Choroid plexus epithelial cell (primary cell): ENCODE measurements at places on chromosomes 3 and 15.

- no peak for DNase-seq
Observed at GRCh38 chr15:84835661-84836337, 18.6 kb downstream of the ALPK3 start.

- DNase-seq, result no peak
Observed at GRCh38 chr3:13018561-13019242, 54.5 kb downstream of the IQSEC1 start.

- no peak for DNase-seq
Observed at GRCh38 chr15:94631608-94632007, 400.2 kb downstream of the MCTP2 start.

- DNase-seq, result peak; percentile 55
Observed at GRCh38 chr15:67824976-67825880, at the start of gene SKOR1. Gene SKOR1 (plus strand): TSS chr15:67825509. CDS start chr15:67825603, 94 bp downstream.

- no peak for DNase-seq
Observed at GRCh38 chr15:60620708-60621107, 141.8 kb upstream of the ICE2 start.

- DNase-seq, result no peak
Observed at GRCh38 chr3:94232921-94233320, 170.1 kb downstream of the NSUN3 start.

GRCh38 chr3:155805204-155805801 is 775 bp downstream of the C3orf33 start:
- DNase-seq, result no peak

DNA sequence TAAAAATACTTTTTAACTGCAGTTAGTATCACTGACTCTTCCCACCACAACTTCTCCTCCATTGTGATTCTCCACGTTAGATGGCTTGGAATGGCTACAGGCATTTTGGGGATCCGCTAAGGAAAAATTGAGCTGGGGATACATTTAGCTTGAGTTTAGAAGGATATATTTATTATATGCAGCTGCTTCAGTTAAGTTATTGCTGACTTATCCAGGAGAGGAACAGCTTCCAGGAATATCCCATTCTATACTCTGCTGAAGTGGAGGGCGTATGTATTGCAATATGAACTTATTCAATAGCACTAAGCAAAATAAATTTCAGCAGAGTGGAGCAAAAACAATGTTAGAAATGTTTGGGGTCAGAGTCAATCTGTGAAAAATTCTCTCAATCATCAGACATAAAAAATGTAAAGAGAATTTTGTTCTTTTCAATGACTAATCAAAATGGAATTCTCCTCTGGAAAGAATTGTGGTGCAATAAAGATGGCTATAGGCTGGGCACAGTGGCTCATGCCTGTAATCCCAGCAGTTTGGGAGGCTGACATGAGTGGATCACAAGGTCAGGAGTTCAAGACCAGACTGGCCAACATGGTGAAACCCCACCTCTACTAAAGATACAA is 84.7 kb downstream of the NCEH1 start:
- DNase-seq, result peak; percentile 87

GRCh38 chr3:143483214-143483613 is 363.6 kb downstream of the CHST2 start:
- DNase-seq, result no peak

DNA sequence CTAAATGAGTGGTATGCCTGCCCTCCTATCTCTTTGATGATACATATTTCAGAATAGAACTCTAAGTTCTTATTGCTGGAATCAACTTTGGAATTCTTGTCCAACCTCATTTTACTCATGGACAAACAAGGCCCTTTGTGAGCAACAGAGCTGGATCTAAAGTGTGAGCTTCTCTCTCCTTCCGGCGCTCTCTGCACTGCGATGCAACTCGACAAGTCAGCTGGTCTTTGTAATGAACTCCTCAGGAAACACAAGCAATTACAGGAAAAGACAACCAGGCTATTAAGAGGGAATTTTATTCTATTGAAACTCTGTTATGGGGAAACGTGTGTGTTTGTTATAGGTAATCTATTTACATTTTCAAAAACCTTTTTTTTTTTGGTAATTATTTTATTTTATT is 20.3 kb upstream of the NRROS start:
- DNase-seq, result no peak

DNA sequence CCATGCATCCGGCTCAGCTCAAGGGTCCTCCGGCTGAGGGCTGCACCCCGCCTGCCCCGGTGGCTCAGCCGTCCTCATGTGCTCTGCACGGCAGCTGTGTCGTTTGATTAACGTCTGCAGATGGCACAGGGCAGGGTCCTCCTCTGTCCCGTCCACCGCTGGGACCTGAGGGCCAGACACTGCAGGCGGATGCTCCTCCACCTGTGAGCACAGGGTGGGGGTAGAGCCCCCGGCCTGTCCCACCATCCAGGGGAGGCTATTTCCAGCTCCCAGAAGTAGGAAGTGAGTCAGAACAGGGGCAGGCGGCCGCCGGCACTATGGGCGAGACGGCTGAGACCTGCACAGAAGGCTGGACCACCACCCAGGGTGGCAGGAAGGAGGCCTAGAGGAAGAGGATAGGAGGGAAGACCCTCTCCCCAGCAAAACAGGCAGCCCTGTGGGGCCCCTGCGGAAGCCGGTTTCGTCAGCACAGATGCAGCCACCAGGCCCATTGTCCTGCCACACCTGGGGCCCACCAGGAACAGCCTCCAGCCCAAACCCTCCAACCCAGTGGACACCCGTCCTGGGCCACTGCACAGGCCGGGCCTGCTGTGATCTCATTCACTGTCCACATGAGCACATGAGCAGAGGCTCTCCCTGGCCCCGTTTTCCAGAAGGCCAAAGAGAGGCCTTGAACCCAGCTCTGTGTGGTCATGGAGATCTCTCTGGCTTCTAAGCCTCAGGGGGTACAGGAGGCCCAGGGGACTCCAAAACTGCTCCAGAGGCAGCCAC is 12.6 kb upstream of the PLXND1 start:
- DNase-seq, result no peak

GRCh38 chr15:90174140-90174875 is 26.8 kb upstream of the SEMA4B start:
- DNase-seq, result peak; percentile 64

GRCh38 chr3:123442908-123443307 is 6.0 kb downstream of the ADCY5 start:
- no peak for DNase-seq

GRCh38 chr15:57591822-57592367 is at the start of gene MYZAP:
Gene MYZAP (plus strand): TSS chr15:57591904. CDS start chr15:57592035, 131 bp downstream.
- peak; percentile 20 for DNase-seq

DNA sequence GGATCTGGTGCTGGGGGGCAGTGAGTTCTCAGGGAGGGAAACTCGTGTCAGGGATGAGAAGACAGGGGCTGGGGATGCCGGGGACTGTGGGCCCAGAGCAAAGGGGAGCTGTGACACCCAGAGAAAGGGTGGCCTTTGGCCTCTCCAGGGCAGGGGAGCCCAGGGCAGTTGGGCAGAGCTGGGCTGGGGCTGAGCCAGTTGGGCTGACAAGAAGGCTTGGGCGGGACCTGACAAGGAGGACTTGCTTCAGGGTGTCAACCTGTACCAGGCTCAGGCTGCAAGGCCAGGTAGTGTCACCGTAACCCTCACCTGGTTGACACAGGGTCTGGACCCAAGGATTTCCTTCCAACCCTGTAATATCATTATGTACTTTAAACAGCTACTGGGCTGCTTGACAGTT is 13.2 kb upstream of the ANPEP start:
- DNase-seq, result no peak

GRCh38 chr3:137471130-137471529 is 293.0 kb upstream of the SOX14 start:
- DNase-seq, result no peak

DNA sequence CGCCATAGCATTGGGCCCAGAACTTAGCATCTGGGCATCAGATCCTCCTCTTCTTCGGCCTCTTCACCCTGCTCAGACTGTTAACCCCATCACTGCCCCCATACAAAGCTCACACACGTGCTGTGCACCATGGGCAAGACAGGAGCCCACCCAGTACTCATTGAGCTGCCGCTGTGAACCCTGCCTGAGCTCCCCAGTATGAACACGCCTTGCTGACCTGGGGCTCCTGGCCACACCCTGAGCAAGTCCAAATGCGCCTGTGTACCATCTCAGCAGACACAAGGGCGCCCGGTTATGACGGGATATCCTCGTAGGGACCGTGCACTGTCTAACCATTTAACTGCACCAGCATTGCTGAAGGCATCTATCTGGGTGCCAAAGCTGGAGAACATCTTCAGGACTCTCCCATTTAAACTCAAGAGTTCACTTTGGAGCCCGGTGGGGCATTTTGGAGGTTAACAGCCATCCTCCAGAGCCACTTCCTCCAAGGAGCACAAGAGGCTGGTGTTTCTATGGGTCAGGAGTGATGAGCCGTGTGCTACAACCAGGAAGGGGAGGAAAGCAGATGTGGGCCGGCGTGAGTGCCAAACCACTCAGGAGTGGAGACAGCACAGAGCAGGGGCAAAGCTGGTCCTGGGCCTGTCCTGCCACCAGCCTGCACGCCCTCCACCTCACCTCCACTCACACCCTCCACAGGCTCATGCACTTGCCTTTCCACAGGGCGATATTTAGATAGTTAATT is 12.1 kb downstream of the PRR23E start:
- DNase-seq, result no peak

DNA sequence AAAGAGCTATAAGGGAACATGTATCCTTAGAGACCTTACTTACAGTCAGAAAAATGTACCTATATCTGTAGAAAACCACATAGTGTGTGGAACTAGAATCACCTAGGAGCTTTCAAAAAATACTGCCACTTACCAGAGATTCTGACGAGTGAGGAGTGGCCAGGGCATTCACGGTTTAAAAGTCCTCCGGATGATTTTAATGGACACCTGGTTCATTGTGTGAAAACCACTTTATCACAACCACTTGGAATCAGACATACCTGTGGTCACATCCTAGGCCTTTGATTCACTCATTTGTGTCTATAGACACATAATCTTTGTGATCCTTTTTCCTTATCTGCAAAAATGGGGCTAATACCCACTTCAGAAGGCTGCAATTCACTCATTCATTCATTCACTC is 159.8 kb downstream of the MBNL1 start:
- no peak for DNase-seq

GRCh38 chr3:11120091-11120805 is 34.0 kb upstream of the HRH1 start:
- peak; percentile 44 for DNase-seq

DNA sequence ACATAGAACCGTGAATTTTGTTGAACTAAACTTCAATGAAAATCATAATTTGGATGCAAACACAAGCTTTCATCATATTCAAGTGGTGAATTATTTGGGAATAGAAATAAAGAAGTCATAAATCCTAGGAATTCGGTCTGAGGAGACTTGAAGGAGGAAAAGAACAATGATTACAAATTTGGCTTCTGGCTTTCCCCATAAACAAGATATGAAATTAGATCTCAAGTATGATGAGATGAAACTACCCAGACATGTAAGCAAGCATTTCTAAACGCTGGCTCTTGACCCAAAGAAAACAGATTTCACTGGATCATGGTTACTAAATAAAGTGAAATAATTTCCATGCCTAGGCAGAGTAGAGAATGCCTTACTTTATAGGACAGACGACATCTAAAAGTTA is 146.9 kb upstream of the LRTM1 start:
- no peak for DNase-seq

- DNase-seq, result peak; percentile 67
Observed at GRCh38 chr15:48628832-48629231, 16.7 kb downstream of the FBN1 start.

GRCh38 chr3:155325263-155325835 is 31.9 kb upstream of the STRIT1 start:
- DNase-seq, result peak; percentile 23

- DNase-seq, result no peak
Observed at GRCh38 chr15:76711351-76711827, 193.8 kb downstream of the SCAPER start.

DNA sequence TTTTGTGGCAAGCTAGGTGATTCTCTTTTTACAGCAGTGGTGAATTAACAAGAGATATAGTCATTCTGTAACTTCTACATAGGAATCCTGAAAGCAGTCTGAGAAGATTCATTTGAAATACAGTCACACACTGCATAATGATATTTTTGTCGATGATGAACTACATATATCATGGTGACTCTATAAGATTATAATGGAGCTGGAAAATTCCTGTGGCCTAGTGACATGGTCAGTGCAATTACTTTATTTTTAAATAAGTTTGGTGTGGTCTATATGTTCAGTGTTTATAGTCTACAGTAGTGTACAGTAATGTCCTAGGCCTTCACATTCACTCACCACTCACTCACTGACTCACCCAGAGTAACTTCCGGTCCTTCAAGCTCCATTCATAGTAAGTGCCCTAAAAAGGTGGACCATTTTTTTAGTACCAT is 511.4 kb upstream of the MCTP2 start:
- no peak for DNase-seq
